Activated CD4-positive, alpha-beta T cell treated with anti-CD3 and anti-CD28 coated beads, Interleukin-2, Interleukin-6, amounts not matched to agents 100 ng/mL and 50 ng/mL, durations not matched to agents 16 hours and 8 hours (primary cell): ENCODE measurements at places on chromosomes 6 and 20.

DNA sequence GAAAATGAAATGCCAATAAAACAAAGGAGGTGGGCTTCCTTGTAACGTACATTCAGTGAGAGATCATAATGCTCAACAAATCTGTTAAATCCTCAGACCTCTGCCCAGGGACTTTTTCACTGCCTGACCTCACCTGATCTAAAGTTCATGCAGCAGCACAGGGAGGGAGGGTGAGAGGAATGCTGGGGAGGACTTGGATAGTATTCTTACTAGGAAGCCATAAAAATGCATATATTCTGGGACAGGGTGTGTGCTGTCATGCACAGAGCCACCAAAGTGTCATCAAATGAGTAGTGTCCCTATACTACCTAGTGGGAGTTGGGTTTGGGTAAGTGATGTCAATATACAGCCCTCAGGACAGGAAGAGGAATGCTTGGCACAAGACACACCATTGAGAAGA lies 32.6 kb downstream of the CLIC5 start:
- no peak for DNase-seq

- DNase-seq: no peak
Measured at GRCh38 chr6:168148231-168148849, 69.3 kb upstream of the FRMD1 start.

DNA sequence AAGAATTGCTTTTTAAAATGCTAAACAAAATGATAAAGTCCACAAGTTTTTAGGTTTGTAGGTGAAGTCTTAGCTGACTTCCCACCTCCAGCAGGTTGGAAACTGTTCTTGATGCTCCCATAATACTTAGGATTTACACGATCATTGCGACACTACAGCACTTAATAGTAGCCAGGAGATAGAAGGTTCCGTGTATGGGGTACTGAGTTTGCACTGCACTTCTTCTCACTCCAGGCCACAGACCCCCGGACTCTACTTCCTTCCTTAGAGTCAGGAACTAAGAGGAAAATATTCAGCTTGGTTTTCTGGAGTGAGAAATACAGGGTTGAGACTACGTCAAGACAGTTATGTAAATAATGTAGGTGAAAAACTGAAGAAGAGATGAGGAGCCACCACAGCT lies 56.1 kb upstream of the SGK1 start:
- no peak for DNase-seq

GRCh38 chr6:133350928-133351327 lies 109.8 kb downstream of the EYA4 start:
- no peak for DNase-seq

DNA sequence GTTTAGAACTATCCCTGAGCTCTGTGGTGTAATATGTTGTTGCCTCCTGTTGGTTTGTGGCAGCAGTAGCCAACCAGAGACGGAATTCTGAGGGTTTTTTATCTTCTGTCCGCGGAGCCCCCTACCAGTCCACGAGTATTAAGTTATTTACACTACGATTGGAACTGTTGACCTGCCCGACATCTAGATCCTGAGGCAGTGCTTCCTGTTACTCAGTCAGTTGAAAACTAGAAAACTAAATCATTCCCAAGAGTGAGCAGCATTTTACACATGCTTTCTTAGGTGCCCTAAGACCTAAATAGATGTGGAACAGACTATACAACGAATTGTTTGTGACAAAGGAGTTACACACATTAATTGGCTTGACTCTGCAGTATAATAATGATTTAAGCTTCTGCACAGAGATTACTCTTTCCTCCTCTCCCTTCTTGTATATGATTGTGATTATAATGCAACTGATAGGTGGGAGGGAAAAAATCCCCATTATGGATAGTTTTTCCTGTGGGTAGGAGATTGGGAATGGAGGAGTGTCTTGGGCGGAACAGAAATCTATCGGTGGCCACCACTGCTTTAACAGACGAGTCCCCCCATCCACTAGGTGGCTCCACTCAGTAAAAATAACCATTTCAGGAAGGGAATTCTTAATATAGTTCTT lies 1.7 kb downstream of the LOC128125822 start:
- DNase-seq: peak; percentile 70

- DNase-seq: peak; percentile 92
Measured at GRCh38 chr6:37021356-37022129, 16.1 kb downstream of the FGD2 start.

DNA sequence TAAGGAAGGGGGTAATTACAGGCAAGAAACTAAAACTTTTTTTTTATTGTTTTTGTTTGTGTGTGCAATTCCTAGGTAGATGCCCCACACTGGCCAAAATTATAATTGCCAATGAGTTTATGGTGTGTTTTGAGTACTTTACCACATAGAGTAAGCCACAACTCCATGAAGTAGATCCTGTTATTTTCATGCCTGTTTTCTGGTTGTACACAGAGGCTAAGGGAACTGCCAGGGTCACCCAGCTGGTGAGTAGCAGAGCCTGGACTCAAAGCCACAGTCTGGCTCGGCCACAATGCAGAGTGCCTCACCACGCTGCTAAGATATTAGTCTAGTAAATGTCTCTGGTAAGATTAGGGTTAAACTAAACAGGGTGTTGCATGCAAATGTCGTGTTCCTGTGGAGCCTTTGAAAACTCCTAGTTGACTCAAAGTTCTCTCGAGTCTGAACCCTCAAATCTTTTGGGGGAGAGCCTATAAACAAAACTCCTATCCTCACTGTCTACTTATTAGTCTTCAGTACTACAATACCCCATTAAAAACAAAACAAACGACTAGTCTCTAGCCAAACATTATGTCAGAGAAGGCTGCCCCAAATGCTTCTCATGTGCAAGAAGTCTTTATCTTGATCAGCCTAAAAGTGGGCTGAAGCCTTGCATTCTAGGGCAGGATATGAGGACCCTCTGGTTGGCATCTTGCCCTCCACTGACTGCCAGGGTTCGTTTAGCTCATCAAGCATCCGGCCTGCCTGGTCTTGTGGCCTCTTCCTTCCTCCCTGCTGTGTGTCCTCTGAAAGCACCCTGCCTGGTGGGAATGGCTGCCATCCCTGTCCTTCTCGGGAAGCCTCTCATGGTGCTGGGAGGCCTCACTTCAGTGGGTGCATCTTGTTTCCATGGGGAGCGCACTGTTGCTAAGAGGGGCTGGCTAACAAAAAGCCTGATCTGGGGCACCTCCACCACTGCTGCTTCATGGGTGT lies 4.2 kb downstream of the DUSP22 start:
- peak; percentile 25 for DNase-seq

DNA sequence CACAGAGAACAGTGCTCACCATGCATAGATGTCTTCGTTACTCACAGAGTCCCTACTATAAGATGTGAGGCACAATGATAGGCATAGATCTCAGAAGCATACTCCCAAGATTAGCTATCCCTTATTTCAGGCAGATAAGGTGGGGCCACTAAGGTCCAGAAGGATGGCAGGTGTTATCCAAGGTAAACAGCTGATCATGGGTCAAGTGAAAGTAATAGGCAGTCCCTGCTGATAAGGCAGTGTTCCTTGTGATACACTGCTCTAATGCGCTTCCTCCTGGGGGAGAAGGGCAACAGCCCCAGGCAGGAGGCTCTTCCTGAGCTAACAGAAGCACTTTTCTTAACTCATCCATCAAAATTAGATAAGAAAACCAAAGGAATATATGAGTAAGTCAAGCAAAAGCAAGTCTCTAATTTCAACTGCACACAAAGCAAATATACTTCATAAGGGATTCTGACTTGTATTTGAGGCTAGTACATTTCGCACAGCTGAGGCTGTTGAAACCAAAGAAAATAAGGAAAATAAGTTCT lies 42.2 kb downstream of the METTL24 start:
- DNase-seq: no peak
